Activated CD8-positive, alpha-beta memory T cell treated with anti-CD3 and anti-CD28 coated beads, Interleukin-2, amount 50 U/mL, for 48 hours (primary cell): ENCODE measurements at places on chromosomes 3 and 15.

GRCh38 chr3:11953778-11954177, 50.4 kb upstream of the SYN2 start:
- no peak for DNase-seq

DNA sequence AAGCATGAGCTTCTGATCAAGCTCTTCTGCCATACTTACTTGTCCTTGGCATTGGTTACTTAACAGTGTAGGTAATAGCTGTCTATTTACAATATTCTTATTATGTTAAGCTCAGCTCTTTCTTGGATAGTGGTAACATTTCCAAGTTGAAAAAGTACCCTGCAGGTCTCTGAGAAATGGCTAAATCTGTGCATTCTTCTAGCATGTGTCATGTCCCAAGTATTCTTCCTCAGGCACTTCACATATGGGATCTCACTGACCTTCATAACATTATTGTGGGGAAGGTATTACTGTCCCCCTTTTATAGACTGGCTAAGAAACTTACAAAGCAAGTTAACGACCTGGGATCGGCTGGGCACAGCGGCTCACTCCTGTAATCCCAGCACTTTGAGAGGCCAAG, 236.1 kb downstream of the RORA start:
- no peak for DNase-seq

DNA sequence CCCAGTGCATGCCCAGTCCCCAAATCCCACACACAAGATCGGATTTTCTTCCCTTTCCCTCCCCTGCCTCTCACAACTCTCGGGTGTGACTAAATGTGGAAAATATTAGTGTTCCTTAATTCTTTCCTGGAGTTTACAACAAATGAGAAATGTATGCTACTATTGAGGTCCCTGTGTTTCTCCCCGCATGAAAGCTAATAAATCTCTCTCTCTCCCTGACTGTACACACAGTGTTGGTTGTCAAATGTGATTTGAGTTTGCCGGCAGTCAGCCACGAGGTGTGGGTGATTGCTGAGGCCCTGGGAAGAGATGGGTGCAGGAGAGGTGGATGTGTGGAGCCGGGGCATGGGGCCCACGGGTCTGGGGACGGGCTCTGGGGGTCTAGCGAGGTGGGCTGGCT, 161.4 kb upstream of the IQSEC1 start:
- DNase-seq, result no peak

DNA sequence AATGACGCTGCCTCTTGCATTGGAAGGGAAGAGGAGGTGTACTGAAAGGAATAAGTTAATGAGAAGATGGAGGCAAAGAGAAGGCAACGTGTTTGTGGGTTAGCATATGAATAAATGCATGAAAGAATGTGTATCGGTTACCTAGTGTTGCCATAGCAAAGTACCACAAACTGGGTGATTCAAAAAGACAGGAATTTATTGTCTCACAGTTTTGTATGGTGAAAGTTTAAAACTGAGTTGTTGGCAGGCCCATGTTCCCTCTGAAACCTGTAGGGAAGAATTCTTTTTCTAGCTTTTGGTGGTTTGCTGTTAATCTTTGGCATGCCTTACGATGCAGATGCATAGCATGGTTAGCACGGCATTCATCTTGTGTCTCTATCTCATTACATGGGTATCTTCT, 729.9 kb downstream of the MECOM start:
- no peak for DNase-seq

GRCh38 chr3:33447958-33448357, 7.8 kb upstream of the UBP1 start:
- DNase-seq, result no peak

GRCh38 chr3:35721628-35722027, 82.3 kb downstream of the ARPP21 start:
- DNase-seq, result no peak

DNA sequence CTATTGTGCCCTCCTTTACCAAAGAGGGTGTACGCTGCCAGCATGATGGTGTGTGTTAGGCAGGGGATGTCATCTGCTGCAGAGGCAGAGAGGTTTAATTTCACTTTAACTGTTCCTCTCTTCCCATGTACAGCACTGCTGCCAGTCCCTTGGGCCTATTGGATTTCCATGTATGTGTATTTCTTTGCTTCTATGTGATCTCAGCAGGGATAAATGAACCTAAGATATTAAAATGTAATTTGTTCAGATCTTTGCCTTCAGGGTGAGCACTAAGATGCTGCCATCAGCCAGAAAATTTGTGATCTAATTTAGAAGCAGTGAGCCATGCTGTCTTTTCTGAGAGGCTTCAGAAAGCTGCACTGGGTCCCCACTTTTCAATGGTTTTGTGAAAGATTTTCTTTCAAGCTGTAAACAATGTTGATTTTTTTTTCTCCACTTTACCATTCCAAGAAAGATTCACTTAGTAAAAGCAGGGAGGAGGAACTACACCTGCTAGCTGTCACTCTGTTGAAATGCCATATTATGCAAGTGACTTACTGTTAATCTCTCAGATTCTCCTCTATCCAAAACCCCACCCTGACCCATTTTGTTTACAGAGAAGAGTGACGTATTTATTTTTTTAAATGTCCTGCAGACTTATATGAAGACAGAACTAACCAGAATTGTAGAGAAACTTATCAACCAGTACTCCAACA, 261.9 kb downstream of the TBL1XR1 start:
- DNase-seq, result no peak

DNA sequence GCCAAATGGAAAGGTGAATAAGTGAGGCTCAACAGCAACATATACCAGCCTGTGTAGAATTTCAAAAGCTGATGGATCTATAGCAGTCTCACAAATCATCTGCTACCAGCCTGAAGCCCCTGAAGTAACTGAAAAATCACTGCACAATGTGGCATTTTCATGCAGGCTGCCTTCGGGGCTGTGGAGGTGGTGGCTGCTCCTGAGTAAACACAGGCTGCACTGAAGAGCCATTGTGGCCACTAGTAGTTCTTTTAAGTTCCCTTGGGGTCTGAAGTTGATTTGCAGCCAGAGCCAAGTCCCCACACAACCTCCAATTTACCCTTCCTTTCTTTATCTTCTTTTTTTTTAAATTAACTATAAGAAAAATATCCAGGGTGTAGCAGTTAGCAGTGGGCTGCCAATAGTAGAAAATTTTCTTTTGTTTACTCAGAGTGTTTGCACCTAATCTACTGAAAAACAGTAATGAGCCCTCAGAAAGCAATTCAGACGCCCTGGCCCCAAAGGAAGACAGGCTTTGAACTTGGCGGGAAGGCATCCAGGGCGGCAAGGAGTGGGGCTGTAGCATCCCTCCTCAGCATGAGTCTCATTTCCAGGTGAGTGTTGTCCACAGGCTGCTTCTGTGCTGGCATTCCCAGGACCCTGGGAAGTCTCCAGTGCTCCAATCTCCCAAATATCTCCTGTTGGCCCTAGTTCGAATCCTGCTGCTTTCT, 13.3 kb upstream of the SUSD5 start:
- DNase-seq, result no peak

DNA sequence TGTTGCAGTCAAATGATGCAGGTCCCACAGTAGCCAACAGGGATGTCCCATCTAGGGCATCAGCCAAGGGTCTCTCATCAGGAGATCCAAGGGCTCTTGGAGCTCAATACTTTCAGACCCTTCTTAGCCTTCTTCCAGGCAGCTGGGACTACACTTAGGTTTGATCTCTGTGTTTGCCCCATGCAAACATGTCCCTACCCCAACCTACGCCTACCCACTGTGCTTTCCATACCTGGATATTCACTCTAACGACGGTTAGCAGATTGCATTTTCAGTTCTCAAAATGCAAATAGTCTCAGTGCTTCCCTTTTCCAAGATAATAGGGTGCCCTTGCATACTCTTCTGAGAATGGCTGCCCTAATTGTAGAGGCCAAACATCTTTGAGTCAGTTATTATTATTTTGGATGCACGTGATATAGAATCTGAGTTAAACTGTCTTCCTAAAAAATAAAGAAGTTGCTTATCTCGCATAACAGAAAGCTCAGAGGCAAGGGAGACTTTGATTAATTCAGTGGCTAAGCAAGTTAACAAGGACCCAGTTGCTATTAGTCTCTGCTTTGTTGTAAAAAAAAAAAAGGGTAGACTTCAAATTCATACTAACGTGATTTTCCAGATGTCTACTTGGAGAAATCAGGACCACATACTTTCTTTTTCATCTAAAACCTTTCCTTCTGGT, 1.0 kb upstream of the CEP70 start:
- DNase-seq, result no peak

DNA sequence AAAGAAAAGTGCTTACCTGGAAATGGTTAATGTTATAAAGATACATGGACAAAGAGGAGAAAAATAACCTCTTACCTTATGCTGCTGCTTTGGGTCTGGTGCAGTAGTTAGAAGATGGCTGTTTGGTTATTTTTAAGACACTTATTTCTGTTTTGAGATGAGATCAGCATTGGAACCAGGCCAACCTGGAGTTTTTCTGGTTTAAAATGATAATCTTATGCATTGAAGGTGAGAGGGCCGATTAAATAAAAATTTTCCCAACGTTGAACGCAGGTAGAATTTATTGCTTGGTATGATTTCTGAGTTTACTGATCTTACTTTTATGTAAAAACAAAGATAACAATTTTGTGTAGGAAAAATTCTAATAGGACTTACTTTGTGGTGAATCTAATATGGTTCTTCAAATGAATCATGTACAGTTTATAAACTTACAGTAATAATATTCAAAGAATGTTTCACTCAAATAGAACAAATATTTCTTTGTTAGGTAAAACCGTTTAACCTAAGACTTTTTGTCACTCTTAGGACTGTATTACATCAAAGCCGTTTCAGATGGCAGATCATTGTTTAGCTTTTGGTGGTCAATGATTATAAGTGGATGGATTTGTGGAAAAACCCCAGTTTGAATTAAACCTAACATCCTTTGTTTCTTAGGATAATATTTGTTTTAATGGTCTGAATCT, 14.9 kb downstream of the UBE2E2 start:
- no peak for DNase-seq

DNA sequence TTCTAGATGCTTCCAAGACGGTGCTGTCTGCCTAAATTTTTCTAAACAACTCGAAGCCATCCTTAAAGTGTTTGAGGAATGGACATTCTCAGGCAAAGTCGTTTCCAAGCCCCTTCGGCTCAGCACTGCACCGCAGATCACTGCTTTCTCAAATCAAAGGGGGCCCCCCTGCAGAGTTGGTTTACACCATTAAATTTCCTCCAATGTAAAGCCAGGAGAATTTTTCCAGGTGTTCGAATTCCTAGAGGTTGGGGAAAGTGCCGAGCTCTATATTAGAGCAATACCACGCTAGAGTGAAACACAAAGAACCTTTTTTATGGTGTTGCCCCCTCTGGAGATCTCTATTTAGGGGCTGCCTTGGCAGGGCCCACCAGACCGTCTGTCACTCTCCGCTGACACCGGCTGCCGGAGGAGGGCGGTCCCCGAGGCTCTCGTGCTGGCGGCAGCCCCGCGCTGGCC, 277.9 kb upstream of the NR2F2 start:
- no peak for DNase-seq

DNA sequence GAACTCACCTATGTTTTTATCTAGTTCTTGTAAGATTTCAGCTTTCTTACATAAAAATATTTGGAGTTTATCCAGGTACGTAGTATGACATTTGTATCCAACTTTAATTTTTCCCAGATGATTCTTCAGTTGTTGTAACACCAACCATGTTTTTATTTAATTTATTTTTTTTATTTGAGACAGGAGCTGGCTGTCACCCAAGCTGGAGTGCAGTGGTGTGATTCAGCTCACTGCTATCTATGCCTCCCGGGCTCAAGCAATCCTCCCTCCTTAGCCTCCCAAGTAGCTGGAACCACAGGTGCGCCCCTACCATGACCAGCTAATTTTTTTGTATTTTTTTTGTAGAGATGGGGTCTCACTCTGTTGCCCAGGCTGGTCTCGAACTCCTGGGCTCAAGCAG, 6.6 kb downstream of the XYLB start:
- no peak for DNase-seq

DNA sequence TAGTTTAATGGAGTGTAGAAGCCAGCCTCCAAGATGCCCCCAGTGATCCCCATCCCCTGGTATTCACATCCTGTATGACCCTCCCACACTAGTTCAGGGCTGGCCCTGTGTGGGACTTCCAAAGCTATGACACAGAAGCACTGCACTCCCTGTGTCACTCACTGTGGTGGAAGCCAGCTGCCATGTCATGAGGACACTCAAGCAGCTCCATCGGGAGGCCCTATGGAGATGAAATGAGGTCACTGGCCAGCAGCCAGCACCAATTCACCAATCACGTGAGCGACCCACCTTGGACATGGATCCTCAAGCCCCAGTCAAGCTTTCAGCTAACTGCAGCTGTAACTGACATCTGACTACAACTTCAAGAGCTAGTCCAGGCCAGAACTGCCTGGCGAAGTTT, 3.9 kb upstream of the ACAN start:
- no peak for DNase-seq

DNA sequence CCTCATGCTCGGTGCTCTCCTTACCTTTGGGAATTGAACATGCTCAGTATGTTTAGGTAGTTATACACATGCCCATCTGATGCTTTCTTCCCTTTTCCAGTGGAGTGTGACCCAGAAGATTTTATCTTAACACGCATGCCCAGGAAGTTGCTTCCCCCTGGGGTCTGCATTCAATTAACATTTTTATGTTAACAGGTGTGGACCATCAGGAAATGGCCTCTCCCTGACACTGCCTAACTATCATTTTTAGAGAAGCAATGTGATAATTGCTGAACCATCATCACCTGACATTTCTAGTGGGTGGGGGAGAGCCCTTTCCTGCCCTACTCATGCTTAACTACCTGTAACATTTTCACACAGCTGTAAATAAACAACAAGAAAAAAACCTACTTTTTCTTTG, 55.1 kb upstream of the TGFBR2 start:
- DNase-seq, result no peak

- peak; percentile 89 for DNase-seq
Observed at GRCh38 chr3:42547401-42547945, 34.3 kb downstream of the SEC22C start.

- no peak for DNase-seq
Observed at GRCh38 chr15:31342781-31343626, 16.4 kb downstream of the KLF13 start.

- no peak for DNase-seq
Observed at GRCh38 chr15:68541743-68542142, 37.0 kb upstream of the CORO2B start.

DNA sequence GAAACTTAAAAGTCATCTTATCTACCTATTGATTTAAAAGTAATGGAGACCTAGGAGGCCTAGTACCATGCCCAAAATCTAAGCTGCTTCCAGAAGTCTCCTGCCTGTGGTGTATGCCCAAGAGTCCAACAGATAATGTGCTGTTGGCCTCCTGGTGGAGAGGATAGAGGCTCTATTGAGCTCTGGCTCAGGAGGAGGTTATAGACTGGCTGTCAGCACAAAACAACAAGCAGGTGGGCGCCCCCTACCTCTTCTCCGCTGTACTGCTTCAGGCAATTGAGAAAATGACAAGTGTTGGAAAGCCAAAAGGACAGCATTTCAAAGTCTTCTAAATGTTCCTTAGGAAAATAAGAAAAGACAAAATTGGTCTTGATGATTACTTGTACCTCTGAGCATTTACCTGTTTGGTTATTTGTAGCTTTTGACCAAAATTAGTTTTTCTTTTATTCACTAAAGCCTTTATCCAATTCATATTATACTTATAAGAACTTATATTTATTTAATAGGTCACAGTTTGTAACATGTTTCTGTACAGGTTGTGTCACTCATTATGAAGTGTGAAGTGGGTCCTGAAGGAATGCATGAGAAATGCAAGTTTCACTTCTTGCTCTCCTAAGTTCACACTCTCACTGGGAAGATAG, 17.2 kb upstream of the GNB5 start:
- DNase-seq, result peak; percentile 84
